ENCODE measurements at places on chromosomes 1 and 21. TPM values are rescaled to one million over a fixed set of nuclear protein-coding genes. Genes with fewer than 3 reads are reported as not detected.

GRCh38 chr1:198156745-198157240 lies at the start of gene NEK7:
NEK7 (plus strand) TSS chr1:198156998; CDS start chr1:198232581, 75,583 bp downstream.
- DNase-seq = peak; percentile 94

DNA sequence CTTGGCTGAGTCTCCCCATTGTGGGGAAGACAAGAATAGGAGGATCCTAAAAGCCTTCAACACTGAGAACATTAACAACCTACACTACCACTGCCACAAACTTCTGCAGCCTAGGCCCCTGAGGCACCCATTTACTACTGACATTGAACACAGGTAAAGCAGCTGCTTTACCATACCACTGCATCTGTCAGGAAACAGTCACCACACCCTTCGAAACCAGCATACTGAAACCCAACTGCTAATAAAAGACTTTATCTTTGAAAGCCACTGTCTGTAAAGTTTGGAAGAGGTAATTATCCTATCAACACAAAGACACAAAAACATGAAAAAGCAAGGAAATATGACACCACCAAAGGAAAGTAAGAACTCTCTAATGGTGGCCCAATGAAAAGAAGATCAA lies 7.4 kb downstream of the IFNAR1 start:
- DNase-seq = no peak

- DNase-seq = no peak
Observed at GRCh38 chr1:196148367-196148970, 459.8 kb downstream of the KCNT2 start.

- no peak for DNase-seq
Observed at GRCh38 chr1:70210820-70211219, 5.4 kb upstream of the LRRC40 start.

DNA sequence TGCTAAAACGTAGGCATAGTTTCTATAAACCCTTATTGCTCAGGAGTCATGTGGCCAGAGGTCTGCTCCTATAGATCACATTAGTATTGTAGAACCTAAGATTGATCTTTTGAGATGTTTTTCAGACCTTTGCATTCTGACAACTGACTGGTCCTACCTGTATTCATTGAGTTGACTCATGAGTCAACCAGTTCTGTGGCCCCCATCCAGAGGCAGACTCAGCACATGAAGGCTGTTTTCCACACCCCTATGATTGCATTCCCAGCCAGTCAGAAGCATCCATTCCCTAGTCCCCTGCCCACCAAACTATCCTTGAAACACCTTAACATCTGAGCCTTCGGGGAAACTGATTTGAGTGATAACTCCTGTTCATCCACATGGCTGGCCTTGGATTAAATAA lies 451.7 kb downstream of the SIPA1L2 start:
- DNase-seq = no peak

DNA sequence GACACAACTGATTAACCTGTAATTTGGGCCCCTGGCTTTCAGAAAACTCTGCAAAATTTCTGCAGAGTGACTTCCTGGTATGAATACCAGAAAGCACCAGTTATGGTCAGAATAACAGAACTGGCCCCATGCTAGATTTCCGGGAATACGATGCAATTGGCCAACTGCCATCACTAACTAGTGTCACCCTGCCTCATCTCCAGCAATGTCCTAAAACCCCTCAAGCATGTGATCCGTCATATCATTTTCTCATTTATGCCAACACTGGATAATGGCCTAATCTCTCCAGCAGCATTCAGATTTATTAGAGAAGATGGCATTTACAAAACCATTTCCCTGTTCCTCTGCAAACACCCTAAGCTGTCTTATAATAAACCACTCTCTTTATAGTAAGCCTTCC lies 15.4 kb downstream of the KAZN start:
- no peak for DNase-seq

- DNase-seq = peak; percentile 37
Observed at GRCh38 chr1:53368314-53369033, 40.6 kb upstream of the LRP8 start.

DNA sequence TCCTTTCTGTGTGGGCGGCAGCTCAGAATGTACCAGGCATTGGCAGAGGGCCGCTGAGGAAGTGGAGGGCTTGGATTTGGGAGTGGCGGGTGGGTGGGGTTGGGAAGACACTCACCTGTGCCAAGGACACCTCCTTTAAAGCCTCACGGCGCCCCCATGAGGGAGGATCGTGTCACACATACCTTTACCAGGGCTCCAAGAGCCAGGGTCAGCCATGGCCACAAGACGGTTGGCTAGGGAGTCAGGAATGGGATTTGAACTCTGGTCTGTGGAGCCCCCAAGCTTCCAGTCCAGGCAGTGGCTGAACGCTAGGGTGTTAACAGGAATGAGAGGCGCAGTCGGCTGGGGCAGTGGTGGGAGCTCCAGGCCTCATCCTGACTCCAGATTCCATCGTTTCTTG lies 4.6 kb downstream of the NBL1 start:
- no peak for DNase-seq

DNA sequence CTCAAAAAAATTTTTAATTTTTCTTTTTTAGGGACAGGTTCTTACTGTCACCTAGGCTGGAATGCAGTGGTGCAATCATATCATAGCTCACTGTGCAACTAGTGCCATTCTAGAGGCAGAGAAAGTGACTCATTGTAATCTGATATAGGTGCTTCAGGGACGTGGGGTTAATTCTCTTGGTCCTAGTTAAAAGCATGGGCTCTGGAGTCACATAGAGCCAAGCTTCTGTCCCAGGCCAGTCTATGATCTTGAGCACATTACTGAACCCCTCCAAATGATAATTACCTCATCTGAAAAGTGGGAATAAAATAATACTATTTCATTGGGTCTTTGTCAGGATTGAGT lies 1.1 kb upstream of the ADIPOR1 start:
- no peak for DNase-seq

- DNase-seq = no peak
Observed at GRCh38 chr1:97108179-97108578, 386.6 kb downstream of the PTBP2 start.

DNA sequence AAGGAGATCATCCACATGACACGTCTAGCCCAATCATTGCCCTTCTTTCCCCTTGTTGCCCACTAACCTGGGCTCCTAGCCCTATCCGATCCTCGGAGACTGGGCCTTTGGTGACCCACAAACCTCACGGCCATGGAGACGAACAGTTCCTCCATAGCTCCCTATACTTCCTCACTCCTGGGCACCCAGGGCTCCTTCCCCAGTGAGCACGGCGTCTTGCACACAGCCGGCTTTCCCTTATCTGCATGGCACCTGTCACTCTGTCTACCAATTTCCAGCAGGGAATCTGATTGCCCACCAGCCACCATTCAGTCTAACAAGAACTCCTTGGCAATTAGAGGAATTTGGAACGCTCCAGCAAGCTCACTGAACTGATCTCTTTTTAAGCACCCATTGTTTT lies 3.1 kb downstream of the GNG4 start:
- DNase-seq = no peak

DNA sequence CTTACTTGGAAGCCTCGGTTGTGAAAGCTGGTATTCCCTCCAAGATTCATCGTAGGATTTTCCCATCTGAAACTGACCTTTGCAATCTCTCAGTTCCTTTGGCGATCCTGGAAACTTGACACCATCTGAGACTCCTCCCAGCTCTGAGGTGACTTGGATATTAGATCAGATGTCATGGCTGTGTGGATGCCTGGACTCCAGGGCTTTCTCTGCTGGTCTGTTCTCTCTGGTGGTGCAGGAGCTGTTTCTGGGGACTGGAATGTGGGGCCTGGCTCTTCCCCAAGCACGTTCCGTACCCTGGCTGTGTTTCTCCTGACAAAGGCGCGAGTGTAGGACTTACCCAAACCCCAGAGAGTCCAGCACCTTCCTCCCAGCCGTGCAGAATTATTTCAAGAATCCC lies 252.2 kb downstream of the RPS6KC1 start:
- no peak for DNase-seq

DNA sequence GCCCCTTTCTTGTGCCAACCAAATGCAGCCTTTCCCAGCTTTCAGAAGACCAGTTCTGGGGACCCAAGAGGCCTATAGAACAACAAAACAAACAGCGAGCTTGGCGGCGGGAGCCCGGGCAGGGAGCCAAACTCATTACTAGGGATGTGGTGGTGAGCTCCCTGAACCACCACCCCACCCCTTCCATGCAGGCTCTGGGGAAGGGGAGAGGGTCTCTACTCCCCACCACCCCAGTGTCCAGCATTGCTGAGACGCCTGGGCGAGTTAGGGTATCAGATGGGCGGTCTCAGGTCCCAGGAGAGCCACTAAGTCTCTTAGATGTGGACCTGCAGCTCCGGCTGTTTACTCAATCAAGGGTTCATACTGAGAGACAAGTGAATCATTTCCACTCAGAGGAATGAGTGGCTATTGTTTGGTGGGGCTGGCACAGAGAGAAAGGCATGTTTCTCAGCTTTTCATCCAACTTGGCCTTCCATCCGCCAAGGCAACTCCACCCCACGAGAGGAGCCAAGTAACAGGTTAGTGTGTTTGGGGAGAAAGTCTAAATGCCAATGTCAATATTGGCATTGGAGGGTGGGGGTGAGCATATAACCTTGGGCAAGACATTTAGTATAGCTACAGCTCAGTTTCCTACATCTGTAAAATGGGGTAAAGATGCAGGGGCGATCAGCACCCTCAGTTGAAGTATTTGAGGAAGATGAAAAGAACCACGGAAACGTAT lies 40.9 kb downstream of the PLXNA2 start:
- peak; percentile 89 for DNase-seq

GRCh38 chr21:45525153-45525909 lies 16.9 kb downstream of the SLC19A1 start:
- peak; percentile 87 for DNase-seq

DNA sequence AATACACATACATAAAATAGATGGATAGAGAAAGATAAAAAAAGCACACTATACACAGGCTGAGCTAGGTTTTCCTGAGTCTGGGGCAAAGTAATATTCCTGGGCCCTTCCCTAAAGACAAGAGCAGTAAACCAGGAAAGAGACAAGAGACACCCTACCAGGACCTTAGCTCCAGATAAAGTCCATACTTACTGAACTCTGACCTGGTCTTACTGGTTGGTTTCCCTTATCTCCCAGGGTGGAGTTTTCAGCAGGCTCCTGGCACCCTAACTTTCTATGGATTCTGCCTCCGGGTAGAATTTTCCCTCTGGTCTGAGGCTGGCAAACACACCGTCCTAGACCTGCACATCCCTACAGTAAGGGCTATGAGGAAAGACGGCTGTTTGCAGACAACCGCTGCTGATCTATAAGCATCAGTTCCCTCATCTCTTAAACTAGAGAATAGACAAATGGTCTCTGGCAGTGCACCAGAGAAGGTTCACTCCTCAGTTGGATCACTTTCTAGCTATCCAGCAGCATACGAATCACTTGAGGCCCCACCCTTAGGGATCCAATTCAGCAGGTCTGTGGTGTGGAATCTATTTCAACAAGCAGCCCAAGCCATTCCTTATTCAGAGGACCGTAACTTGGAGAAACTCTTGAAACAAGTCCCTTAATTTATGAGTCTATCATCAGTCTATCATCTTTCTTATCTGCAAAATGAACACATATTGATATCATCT lies 52.0 kb downstream of the ARHGEF11 start:
- no peak for DNase-seq

- no peak for DNase-seq
Observed at GRCh38 chr1:111654839-111655238, 35.2 kb downstream of the RAP1A start.

- DNase-seq = peak; percentile 35
Observed at GRCh38 chr1:222454782-222455181, 93.1 kb downstream of the HHIPL2 start.

DNA sequence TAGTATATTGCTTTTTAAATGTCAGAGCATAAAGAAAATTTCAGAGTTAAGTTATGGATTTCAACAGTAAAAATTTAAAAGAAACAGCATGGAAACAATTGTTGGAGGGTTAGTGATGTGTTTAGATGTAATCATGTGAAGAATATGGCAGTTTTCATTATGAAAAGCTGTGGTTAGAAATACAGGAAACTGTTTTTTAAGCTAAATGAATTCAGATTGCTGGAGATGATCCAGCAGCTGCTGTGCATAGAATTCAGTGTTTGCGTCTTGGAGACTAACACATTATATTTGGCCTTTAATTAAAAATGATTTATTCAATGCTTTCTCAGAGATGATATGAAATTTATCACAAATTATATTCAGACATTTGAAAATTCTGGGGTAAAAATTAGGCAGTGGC lies 273.6 kb upstream of the LRRC7 start:
- no peak for DNase-seq

- no peak for DNase-seq
Observed at GRCh38 chr1:85028151-85028550, 20.1 kb downstream of the MCOLN3 start.

GRCh38 chr21:27799861-27800260 lies 833.0 kb upstream of the ADAMTS5 start:
- no peak for DNase-seq

- DNase-seq = no peak
Observed at GRCh38 chr1:16126160-16126559, 29.7 kb downstream of the EPHA2 start.

GRCh38 chr21:33069994-33070743 lies at the start of gene OLIG1:
OLIG1 (plus strand) TSS chr21:33070141; CDS start chr21:33070247, 106 bp downstream.
- DNase-seq = peak; percentile 70

- DNase-seq = no peak
Observed at GRCh38 chr1:216261631-216262030, 161.6 kb downstream of the USH2A start.

DNA sequence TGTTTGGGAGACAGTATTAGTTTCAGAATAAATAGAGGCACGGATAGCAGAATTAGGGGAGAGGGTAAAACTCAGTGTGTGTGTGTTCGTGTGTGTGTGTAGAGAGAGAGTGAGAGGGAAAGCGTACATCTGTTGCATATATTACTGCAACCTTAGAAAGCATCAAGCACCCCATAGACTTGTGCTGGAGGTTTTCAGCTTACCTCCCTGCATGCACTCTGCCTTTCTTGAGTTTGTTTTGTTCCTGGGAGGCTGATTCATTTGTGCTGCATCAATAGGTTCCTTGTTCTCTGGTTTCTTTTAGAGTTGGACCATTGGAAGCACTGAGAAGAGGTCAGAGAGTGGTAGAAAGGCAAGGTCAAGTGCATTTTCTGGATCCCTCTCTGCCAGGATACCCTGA lies 104.4 kb upstream of the KCNK1 start:
- DNase-seq = no peak

DNA sequence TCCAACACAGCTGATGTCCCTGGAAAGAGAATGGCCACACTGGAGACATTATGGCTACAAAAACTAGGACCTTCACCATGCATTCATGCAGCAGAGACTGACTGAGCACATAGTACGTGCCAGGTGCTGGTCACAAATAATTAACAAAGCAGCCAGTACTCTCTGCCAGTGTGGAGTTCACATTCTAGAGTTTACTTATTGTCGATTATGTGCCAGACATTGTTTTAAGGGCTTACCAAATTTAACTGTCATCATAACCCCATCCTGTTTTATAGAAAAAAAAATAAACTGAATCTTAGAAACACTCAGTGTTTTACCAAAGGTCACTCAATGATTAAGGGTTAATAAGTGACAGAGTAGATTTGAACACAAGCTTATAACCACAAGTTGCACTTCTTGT lies 143.3 kb downstream of the RRAGC start:
- DNase-seq = no peak

GRCh38 chr21:15430023-15430422 lies 299.8 kb upstream of the USP25 start:
- no peak for DNase-seq

The RUNX3 gene
- total RNA-seq = 1.8 TPM

The LRRC42 gene
- total RNA-seq = 19.5 TPM

The ECE1 gene
- total RNA-seq = 110 TPM

The LCK gene
- total RNA-seq = 1.4 TPM

The FCRL1 gene
- total RNA-seq = not detected

The NTMT2 gene
- 3.5 TPM for total RNA-seq

The H3-3A gene
- 344 TPM for total RNA-seq

The WNT9A gene
- 1.6 TPM for total RNA-seq

The SLC30A1 gene
- 15.0 TPM for total RNA-seq

The GJB4 gene
- total RNA-seq = not detected

The MYCL gene
- 0.97 TPM for total RNA-seq

The EDN2 gene
- total RNA-seq = 0.56 TPM

The KCNJ9 gene
- not detected for total RNA-seq

The TMEM50A gene
- 106 TPM for total RNA-seq

Measured in right cardiac atrium (tissue), 5 donors.